NCI-H524 (cell line): ENCODE measurements at places on chromosomes 6 and 20.
A peak's percentile ranks its signal among the peaks of the same experiment; 100 is the strongest.

GRCh38 chr6:3324262-3324942 lies 65.7 kb downstream of the PSMG4 start:
- no peak for DNase-seq

DNA sequence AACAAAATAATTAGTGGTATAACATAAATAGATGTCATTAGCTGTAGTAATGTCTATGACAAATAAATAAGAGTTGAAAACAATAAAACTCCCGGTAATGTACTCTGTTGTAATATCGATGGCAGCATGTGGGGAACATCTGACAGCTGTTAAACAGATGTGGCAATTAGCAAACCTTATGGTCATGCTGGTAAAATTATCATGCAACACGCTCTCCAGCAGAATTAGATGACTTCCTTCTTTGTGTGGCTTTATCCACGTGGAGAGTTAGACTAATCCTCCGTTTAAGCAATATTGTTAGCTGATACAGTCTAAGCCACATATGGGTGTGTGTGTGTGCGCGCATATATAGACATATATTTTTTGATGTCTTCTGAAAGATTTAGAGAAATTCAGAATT lies 77.7 kb upstream of the ZFP64 start:
- peak; percentile 91 for DNase-seq

GRCh38 chr6:169867751-169868191 lies 116.3 kb downstream of the ERMARD start:
- no peak for DNase-seq

- no peak for DNase-seq
Observed at GRCh38 chr6:13702809-13703302, 8.8 kb downstream of the RANBP9 start.

GRCh38 chr6:155366325-155366724 lies 52.0 kb upstream of the TFB1M start:
- no peak for DNase-seq

DNA sequence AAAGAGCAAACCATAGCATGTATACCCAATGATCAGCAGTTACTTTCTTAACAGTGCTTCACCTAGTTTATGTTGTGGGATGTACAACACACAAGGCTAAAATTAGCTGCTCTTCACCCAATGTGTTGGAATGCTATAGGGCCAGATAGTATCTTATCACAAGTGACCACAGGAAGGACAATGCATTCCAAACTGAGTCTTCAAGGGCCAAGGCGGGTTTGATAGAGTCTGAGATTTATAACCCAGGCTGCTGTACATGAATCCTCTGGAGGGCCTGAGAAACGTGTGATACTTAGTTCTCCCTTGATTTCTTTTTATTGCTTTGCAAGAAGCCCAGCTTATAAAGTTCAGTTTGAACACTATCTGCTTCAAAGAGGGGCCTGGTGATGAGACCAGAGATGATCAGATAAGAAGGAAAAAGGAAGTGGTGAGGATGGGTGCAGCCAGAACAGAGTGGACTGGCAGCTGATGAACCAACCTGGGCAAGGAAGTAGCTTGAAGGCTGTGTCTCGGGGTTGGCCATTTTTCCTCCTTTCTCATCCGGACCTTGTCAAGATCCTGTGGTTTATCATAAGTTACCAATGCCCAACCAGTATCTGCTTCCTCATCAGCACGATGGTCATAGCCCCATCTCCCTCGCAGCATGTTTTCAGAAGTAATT lies 62.2 kb upstream of the BMP2 start:
- no peak for DNase-seq
